Activated CD8-positive, alpha-beta memory T cell treated with anti-CD3 and anti-CD28 coated beads, Interleukin-2, amount 10 ng/mL, durations not matched to agents 7 days and 5 days (primary cell): ENCODE measurements at places on chromosomes 7 and 10. TPM values are rescaled to one million over a fixed set of nuclear protein-coding genes. Genes with fewer than 3 reads are reported as not detected.

SPOCK2 gene
- 127 TPM for total RNA-seq

WNT2 gene
- not detected for total RNA-seq

ERVW-1 gene
- total RNA-seq, result not detected

ZNF487 gene
- 1.9 TPM for total RNA-seq

MYH16 gene
- total RNA-seq, result not detected

DNA sequence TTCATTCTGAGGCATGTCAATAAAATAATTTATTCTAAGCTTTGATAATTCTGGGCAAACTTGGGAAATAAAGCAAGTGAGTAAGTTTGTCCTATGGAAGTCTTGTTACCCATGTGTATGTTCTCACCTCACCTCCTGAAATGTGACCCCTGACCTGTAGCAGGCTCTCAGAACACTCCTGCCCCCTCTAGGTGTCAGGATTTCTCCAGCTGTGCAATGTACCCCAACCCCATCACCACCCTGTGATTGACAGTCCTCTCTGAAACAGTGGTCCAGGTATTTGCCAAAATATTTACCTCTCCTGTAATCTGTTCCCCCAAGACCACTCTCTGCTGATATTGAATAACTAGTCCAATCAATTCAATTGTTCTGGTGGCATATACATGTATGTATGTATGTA is 122.6 kb upstream of the PTER start:
- no peak for DNase-seq
- H3K27ac ChIP-seq, result no peak overlapping the region
- no peaks in the 10 kb centered on the region for H3K36me3 ChIP-seq
- no peak overlapping the region for H3K4me3 ChIP-seq

GRCh38 chr7:101729241-101729883 is 88.1 kb upstream of the CUX1 start:
- H3K4me1 ChIP-seq, result peaks cover 3% of the 10 kb centered on the region
- H3K36me3 ChIP-seq, result no peaks in the 10 kb centered on the region
- H3K27me3 ChIP-seq, result peaks cover 2% of the 10 kb centered on the region
- no peak overlapping the region for H3K4me3 ChIP-seq
- no peak for DNase-seq

GRCh38 chr10:91713461-91714072 is 80.7 kb upstream of the PPP1R3C start:
- no peak overlapping the region for H3K4me3 ChIP-seq
- no peaks in the 10 kb centered on the region for H3K4me1 ChIP-seq
- no peak for DNase-seq
- no peak overlapping the region for H3K27ac ChIP-seq

GRCh38 chr7:23539494-23539907 is 7.7 kb upstream of the TRA2A start:
- peak overlapping the region; percentile 44 for H3K4me3 ChIP-seq
- peaks cover 18% of the 10 kb centered on the region for H3K4me1 ChIP-seq
- peaks cover 4% of the 10 kb centered on the region for H3K36me3 ChIP-seq
- DNase-seq, result no peak
- H3K27ac ChIP-seq, result peak overlapping the region; percentile 84

DNA sequence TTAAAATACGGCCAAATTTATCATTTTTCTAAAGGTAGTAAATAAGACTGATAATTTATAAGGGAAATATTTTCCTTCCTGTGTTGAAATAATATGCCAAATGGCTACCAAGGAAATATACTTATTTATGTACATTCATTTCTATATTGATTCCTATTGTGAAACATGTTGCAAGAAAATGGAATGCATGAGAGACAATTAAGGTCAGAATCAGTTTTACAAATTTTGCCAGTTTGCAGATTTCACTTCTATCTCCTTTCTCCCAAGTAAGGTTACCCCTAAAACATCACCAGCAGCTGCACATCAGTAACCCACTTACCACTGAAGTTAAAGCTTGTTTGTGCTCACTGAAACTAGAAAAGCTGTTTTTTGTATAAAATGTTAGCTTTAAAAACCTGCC is 19.2 kb upstream of the REEP3 start:
- peaks cover 2% of the 10 kb centered on the region for H3K4me1 ChIP-seq
- H3K36me3 ChIP-seq, result peaks cover 4% of the 10 kb centered on the region
- no peak overlapping the region for H3K27ac ChIP-seq
- no peak overlapping the region for H3K4me3 ChIP-seq

GRCh38 chr7:66771795-66772194 is 31.3 kb downstream of the RABGEF1 start:
- H3K36me3 ChIP-seq, result peaks cover 21% of the 10 kb centered on the region
- peaks cover 26% of the 10 kb centered on the region for H3K4me1 ChIP-seq
- no peak overlapping the region for H3K4me3 ChIP-seq
- DNase-seq, result no peak
- no peak overlapping the region for H3K27ac ChIP-seq

DNA sequence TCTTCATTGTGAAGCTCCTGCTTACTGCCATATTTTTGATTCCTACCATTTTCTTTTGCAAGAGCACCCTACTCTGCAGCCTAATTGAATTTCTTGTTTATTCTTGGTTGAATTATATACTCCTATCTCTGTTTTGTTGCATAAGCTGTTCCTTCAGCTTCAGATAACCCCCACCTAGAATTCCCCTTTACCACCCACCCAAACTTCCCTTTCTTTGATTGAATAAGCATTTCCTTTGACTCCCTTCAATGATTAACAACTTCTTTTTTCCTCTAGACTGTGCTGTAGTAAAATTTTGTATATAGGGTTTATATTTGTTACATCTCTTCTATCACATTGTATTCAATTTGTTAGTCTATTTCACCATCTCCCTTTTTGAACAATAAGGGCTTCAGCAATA is 168.1 kb downstream of the GPR37 start:
- no peak overlapping the region for H3K4me3 ChIP-seq
- no peaks in the 10 kb centered on the region for H3K27me3 ChIP-seq
- H3K27ac ChIP-seq, result no peak overlapping the region
- no peak for DNase-seq

GRCh38 chr10:112752288-112752687 is 197.8 kb upstream of the TCF7L2 start:
- no peaks in the 10 kb centered on the region for H3K27me3 ChIP-seq
- H3K4me1 ChIP-seq, result no peaks in the 10 kb centered on the region
- H3K4me3 ChIP-seq, result no peak overlapping the region
- H3K36me3 ChIP-seq, result peaks cover 1% of the 10 kb centered on the region
- H3K27ac ChIP-seq, result no peak overlapping the region

DNA sequence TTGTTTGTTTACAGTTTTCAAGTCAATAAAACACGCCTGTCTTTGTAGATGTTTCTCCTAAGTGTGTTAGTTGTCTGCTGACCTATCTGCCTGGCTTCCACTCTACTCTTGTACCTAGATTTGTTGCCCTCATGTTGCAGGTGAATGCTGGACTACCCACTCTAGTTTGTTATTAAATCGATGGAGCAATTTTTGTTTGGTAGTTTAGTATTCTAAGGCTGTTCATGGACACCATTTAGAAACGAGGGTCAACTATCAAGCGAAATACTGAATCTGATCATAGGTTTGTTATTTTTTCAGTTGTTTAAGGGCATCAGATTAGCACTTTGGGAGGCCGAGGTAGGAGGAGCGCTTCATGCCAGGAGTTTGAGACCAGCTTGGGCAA is 29.1 kb upstream of the MKLN1 start:
- no peaks in the 10 kb centered on the region for H3K36me3 ChIP-seq
- H3K27me3 ChIP-seq, result peaks cover 5% of the 10 kb centered on the region
- H3K27ac ChIP-seq, result no peak overlapping the region
- H3K4me3 ChIP-seq, result no peak overlapping the region
- no peak for DNase-seq
- no peaks in the 10 kb centered on the region for H3K4me1 ChIP-seq

DNA sequence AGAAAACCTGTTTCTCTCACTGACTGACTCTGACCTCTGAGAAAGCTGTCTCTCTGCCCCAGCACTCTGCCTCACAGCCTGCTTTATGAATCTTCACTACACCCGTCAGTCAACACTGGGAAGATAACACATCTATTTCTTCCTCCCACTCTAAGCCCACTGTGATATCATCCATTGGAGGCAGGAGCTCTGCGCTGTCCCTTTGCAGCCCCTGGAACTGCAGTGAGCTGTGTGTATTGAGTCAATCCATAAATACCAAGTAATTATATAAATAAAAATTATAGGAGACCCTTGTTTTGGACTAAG is 17.2 kb upstream of the FXYD4 start:
- no peak overlapping the region for H3K4me3 ChIP-seq
- H3K27ac ChIP-seq, result no peak overlapping the region
- H3K36me3 ChIP-seq, result no peaks in the 10 kb centered on the region
- H3K27me3 ChIP-seq, result peaks cover 23% of the 10 kb centered on the region

GRCh38 chr7:2357571-2357970 is 2.9 kb downstream of the EIF3B start:
- no peak for DNase-seq
- H3K27me3 ChIP-seq, result no peaks in the 10 kb centered on the region
- peak overlapping the region; percentile 1 for H3K4me3 ChIP-seq
- H3K27ac ChIP-seq, result peak overlapping the region; percentile 30
- H3K4me1 ChIP-seq, result peaks cover 32% of the 10 kb centered on the region
- H3K36me3 ChIP-seq, result peaks cover 26% of the 10 kb centered on the region

DNA sequence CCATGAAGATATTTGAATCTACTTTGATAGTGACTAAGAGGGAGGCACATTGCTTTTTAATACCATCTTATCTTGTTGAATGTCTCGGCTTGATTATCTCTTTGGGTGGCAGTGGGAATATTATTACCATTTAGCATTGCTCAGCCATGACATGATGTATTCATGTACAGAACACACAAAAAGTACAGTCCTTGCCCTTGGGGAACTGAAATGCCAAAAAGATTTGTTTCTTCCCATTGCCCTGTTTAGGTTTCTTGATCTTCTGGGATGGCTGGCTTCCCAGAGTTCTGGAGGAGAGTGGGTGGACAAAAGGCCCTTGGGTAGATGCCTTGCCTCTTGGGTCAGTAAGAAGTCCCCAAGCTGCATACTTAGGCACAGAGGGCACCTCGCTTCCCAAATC is 23.8 kb downstream of the SUFU start:
- no peak for DNase-seq
- H3K27ac ChIP-seq, result no peak overlapping the region
- peaks cover 8% of the 10 kb centered on the region for H3K36me3 ChIP-seq
- peaks cover 13% of the 10 kb centered on the region for H3K4me1 ChIP-seq

DNA sequence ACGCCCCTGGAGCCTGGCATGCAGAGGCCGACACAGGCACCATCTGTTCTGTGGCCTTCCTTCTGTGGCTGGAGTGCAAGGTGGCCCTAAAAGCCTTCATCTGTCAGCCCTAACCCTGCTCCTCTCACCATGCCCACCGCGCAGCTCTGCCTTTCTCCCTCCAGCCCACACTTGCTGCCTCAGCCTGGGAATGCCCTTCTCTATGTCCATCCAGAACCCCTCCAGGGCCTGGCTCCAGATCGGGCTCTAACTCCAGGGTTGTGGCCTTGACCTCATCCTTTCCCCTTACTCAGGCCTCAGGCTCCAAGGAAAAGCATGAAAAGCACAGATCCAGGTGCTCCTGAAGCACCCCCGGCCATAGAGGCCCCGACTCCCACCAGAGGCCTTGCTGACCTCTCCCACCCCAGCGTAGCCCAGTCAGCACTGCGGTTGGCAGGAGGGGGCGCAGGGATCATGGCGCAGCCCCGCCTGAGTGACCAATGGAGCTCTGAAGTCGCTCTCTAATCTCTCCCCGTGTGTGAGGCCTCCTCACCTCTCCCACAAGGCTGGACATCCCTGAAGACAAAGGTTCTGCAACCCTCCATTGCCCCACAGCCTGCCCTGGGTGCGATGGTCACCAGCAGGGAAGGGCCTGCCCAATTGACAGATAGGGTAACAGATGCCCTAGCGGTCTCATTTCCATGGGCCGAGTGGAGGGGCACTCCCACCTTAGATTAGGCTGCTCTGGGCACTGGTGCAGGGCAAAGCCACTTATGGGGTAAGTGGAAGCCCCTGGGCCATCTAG is 9.2 kb downstream of the ZCCHC24 start:
- H3K36me3 ChIP-seq, result no peaks in the 10 kb centered on the region
- no peak overlapping the region for H3K27ac ChIP-seq
- H3K4me1 ChIP-seq, result peaks cover 13% of the 10 kb centered on the region
- H3K4me3 ChIP-seq, result no peak overlapping the region

- H3K4me3 ChIP-seq, result no peak overlapping the region
- peaks cover 17% of the 10 kb centered on the region for H3K4me1 ChIP-seq
- H3K27ac ChIP-seq, result no peak overlapping the region
- peaks cover 22% of the 10 kb centered on the region for H3K36me3 ChIP-seq
Observed at GRCh38 chr7:43692582-43693373, 36.5 kb downstream of the COA1 start.

DNA sequence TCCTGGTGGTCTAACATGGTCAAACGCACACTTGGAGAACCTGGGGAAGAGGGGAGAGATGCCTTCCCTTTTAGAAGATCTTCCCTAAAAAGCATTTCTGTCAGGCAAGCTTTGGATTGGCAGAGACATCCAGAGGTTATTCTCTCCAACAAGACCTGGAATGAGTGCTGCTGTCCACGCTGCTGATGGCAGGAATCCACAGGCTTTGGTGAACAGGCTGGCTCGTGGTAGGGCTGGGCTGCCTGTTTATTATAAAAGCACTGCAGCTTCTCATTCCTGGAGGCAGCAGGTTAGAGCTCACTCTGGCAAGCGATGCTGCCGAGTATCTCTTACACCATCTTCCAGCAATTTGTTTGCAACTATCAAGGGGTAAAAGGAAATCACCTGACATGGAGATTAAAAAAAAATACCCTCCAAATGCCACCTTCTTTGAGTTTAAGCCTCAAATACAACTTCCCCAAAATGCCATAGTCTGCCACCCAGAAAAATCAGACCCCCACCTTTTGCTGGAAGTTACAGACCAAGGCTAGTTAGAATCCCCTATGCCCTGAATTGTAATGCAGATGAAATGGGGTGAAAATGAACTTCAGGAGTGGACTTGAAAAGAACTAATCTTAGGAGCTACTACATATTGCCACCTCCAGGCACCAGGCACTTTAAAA is 152.1 kb upstream of the KMT2E start:
- DNase-seq, result no peak
- H3K4me3 ChIP-seq, result no peak overlapping the region
- H3K27ac ChIP-seq, result no peak overlapping the region
- peaks cover 28% of the 10 kb centered on the region for H3K27me3 ChIP-seq
- H3K36me3 ChIP-seq, result no peaks in the 10 kb centered on the region

- peaks cover 8% of the 10 kb centered on the region for H3K36me3 ChIP-seq
- no peak overlapping the region for H3K4me3 ChIP-seq
- peaks cover 4% of the 10 kb centered on the region for H3K27me3 ChIP-seq
- no peak for DNase-seq
- H3K27ac ChIP-seq, result no peak overlapping the region
Observed at GRCh38 chr7:106288263-106288662, 3.5 kb upstream of the NAMPT start.

DNA sequence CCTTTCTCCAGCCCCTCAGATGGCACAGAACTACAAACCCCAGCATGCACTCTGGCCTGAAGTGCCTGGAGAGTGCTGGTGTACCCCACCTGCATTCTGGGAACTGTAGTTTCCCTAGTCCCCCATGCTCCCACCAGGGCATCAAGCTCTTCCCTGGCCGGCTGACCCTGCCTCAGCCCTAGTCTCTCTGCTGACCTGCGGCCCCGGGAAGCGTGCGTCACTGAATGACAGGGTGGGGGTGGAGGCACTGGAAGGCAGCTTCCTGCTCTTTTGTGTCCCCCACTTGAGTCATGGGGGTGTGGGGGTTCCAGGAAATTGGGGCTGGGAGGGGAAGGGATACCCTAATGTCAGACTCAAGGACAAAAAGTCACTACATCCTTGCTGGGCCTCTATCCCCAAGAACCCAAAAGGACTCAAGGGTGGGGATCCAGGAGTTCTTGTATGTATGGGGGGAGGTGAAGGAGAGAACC is 2.1 kb downstream of the NOS3 start:
- H3K27ac ChIP-seq, result no peak overlapping the region
- H3K36me3 ChIP-seq, result no peaks in the 10 kb centered on the region
- H3K4me1 ChIP-seq, result peaks cover 10% of the 10 kb centered on the region
- no peak overlapping the region for H3K4me3 ChIP-seq
